ENCODE measurements at places on chromosomes 12 and 14. TPM values are rescaled to one million over a fixed set of nuclear protein-coding genes. Genes with fewer than 3 reads are reported as not detected.
A peak's percentile ranks its signal among the peaks of the same experiment; 100 is the strongest.

- H3K36me3 ChIP-seq, result no peaks in the 10 kb centered on the region
- H3K27ac ChIP-seq, result peak overlapping the region; percentile 89
- peak; percentile 63 for DNase-seq
- peaks cover 52% of the 10 kb centered on the region for H3K4me1 ChIP-seq
- H3K27me3 ChIP-seq, result peaks cover 84% of the 10 kb centered on the region
These were observed 3.0 kb downstream of the WNT1 start for GRCh38 chr12:48980953-48981756.

DNA sequence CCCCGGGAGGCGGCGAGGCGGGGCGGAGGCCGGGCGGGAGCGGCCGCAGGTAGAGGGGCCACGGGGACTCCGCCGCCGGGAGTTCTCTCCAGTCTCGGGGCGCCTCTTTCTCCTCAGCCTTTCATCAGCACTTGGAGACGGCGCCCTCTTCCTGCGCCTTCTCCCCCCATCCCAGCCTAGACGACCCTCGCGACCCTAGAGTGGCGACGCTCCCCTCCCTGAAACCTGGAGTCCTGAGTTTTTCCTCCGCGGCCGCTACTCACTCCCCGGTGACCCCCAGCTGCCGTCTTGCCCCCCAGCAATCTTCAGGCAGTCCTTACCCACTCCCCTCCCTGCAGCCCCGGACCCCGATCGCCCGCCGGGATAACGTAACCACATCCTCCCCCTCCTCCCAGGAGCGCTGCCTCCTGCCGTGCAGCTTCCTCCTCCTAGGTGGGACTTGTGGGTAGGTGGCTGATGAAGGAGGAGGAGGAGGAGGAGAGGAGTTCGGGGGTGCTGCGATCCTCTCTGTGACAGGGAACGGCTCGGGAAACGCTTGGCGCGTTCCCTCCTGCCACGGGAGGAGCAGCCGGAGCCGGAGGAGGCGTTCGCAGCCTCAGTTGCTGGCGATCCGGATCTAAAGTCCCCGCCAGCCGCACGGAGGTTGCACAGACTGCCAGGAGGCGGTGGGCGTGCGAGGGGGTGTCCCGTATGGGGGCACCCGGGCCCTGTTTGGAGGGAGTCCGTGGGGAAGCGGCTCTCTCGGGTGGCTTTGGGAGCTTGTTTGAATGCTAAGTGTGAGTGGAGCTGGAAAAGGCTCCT, 891 bp downstream of the PLEKHA5 start:
- H3K27me3 ChIP-seq, result peaks cover 43% of the 10 kb centered on the region
- H3K27ac ChIP-seq, result peak overlapping the region; percentile 41
- no peaks in the 10 kb centered on the region for H3K36me3 ChIP-seq

RPGRIP1 gene
- total RNA-seq, result not detected

- H3K27ac ChIP-seq, result no peak overlapping the region
- no peak for DNase-seq
- H3K4me3 ChIP-seq, result no peak overlapping the region
- no peaks in the 10 kb centered on the region for H3K36me3 ChIP-seq
These were observed 709 bp downstream of the HAL start for GRCh38 chr12:95995238-95996031.

WNT1 gene
- 0.17 TPM for total RNA-seq

KRT81 gene
- not detected for total RNA-seq

FAM90A1 gene
- not detected for total RNA-seq

- H3K4me3 ChIP-seq, result no peak overlapping the region
- H3K36me3 ChIP-seq, result no peaks in the 10 kb centered on the region
- no peak for DNase-seq
- H3K4me1 ChIP-seq, result no peaks in the 10 kb centered on the region
- peaks cover 2% of the 10 kb centered on the region for H3K27me3 ChIP-seq
These were observed 26.3 kb upstream of the BCDIN3D start for GRCh38 chr12:49868952-49869815.

DNA sequence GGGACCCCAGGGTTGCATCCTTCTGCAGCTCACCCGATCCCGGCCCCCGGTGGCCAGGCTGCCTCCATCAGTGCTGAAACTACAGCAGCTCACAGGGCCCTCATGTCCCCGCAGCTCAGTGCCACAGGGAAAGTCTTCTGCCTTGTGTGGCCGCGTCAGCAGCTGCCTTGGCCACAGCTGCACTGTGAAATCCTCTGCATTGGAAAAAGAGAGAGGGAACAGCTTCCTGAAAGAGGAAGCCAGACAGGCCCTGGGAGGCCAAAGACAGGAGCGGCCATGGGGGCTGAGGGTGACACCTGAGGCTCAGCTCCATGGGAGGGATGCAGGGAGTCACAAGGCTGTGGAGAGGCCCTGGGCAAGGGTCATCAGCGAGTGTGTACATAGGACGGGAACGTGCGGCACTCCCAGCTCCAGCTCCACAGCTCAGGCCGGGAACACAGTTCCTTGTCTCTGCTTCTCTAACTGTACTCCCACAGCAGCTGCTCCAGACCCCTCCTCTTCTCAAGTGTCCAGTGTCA, 32.7 kb downstream of the PARP2 start:
- no peak for DNase-seq
- H3K4me1 ChIP-seq, result no peaks in the 10 kb centered on the region
- peaks cover 61% of the 10 kb centered on the region for H3K36me3 ChIP-seq
- no peaks in the 10 kb centered on the region for H3K27me3 ChIP-seq
- H3K27ac ChIP-seq, result no peak overlapping the region

DNA sequence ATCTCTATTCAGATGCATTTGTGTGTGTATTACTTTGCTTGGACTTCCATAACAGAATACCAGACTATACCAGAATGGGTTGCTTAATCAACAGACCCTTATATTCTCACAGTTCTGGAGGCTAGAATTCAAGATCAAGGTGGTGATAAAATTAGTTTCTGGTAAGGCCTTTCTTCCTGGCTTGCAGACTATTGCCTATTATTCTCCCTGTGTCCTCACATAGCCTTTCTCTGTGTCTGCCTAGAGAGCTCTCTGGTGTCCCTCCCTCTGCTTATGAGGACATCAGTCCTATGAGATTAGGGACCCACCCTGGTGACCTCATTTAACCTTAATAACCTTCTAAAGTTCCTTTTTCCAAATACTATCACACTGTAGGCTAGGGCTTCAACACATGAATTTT, 106.0 kb downstream of the FAR2 start:
- peaks cover 2% of the 10 kb centered on the region for H3K4me1 ChIP-seq
- H3K4me3 ChIP-seq, result no peak overlapping the region
- no peaks in the 10 kb centered on the region for H3K27me3 ChIP-seq
- peaks cover 3% of the 10 kb centered on the region for H3K36me3 ChIP-seq
- DNase-seq, result no peak

VIPAS39 gene
- total RNA-seq, result 20.7 TPM

GRCh38 chr12:44972746-44973421, 78.0 kb downstream of the DBX2 start:
- no peak overlapping the region for H3K27ac ChIP-seq
- DNase-seq, result peak; percentile 9
- H3K27me3 ChIP-seq, result peaks cover 2% of the 10 kb centered on the region
- no peaks in the 10 kb centered on the region for H3K36me3 ChIP-seq
- H3K4me1 ChIP-seq, result peaks cover 12% of the 10 kb centered on the region
- no peak overlapping the region for H3K4me3 ChIP-seq

- no peak overlapping the region for H3K27ac ChIP-seq
- no peak for DNase-seq
- no peak overlapping the region for H3K4me3 ChIP-seq
- no peaks in the 10 kb centered on the region for H3K36me3 ChIP-seq
These were observed 1537.1 kb upstream of the FLRT2 start for GRCh38 chr14:83992857-83993256.

GRCh38 chr14:103031956-103032355, 25.4 kb downstream of the CDC42BPB start:
- no peaks in the 10 kb centered on the region for H3K36me3 ChIP-seq
- no peak for DNase-seq
- no peaks in the 10 kb centered on the region for H3K27me3 ChIP-seq
- H3K4me1 ChIP-seq, result no peaks in the 10 kb centered on the region

GZMB gene
- total RNA-seq, result 77.5 TPM

DNA sequence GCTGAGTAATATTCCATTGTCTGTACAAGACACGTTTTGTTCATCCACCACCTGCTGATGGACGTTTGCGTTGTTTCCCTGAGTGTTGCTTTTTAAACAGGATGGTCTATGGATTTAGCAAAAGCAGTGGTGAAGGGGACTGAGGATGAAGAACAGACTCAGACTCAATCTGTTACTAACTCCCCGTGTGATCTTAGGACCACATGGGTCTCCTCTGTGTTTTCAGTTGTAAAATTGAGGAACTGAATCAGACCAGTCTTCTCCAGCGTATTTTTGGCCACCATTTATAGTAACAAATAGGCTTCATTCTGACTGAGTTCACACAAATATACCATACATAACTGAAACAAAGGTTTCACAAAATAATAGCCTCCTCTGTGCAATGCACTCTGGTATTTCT, 85.6 kb downstream of the FOXN3 start:
- peaks cover 25% of the 10 kb centered on the region for H3K36me3 ChIP-seq
- no peak for DNase-seq
- no peaks in the 10 kb centered on the region for H3K27me3 ChIP-seq
- peaks cover 4% of the 10 kb centered on the region for H3K4me1 ChIP-seq
- no peak overlapping the region for H3K4me3 ChIP-seq
- H3K27ac ChIP-seq, result no peak overlapping the region

DNA sequence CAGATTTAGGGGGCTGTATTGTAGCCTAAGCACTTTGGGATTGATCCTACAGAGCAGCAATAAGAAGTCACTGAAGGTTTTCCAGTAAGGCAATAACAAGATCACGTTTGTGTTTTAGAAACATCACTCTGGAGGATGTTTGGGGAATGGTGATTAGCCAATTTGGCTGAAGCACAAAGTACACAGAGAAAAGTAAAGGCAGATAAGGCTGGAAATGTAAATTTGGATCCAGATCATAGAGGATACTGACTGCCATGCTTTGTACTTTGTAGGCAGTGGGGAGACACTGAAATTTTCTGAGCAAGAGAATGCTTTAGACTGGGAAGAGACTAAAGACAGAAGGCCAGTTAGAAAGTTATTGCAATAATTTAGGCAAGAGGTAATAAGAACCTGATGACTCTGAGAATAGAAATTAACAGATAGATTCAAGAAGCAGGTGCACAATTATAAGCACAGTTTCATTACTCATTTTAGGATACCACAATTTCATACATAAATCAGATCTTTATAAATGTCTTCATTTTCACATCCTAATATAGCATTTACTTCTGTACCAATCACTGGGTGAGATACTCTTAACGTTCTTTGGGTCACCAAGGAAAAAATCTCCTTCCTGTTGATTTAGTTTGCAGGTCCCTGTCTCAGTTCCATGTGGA, 314.5 kb upstream of the GARIN6 start:
- no peak overlapping the region for H3K27ac ChIP-seq
- H3K27me3 ChIP-seq, result no peaks in the 10 kb centered on the region
- no peak for DNase-seq
- no peaks in the 10 kb centered on the region for H3K4me1 ChIP-seq
- H3K36me3 ChIP-seq, result no peaks in the 10 kb centered on the region
- no peak overlapping the region for H3K4me3 ChIP-seq

DNA sequence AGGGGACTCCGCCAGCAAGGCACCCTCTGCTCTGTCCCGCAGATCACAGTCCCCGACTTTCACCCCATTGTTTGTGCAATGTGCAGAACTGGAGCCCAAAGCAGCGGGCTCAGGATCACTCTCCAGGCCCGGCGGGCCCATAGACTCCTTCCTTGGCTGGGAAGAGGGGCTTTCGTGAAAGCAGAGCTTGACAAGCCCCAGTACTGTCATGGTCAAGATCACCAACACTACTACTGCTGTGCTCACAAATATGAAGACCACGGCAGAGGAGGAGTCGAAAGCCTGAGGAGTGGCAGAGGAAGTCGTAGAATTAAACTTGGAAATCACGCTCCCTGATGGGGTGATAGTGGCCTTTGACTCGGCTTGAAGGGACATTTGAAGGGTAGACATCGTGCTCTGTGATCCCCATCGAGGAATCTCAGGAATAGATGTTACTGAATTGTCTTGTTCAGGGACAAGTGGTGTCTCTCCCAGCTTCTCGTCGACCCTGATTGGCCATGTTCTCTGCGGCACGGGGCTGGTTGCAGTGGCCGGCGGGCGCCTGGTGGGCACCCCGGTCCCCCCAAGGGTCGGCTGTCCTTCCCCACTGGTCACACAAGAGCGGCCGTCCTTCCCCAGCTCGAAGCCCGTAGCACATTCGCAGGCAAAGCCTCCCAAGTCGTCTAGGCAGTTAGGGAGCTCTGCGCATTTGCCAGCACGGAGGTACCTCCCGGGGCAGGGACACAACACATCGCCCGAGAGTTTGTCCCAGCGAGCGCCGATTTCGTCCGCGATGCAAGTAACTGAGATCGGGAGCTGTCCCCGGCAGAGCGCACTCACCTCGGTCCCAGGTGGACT, 1.1 kb downstream of the CLEC14A start:
- no peaks in the 10 kb centered on the region for H3K36me3 ChIP-seq
- peaks cover 47% of the 10 kb centered on the region for H3K27me3 ChIP-seq
- H3K4me1 ChIP-seq, result peaks cover 9% of the 10 kb centered on the region
- H3K27ac ChIP-seq, result no peak overlapping the region

GRCh38 chr14:84129941-84130340, 1400.0 kb upstream of the FLRT2 start:
- no peak overlapping the region for H3K4me3 ChIP-seq
- H3K4me1 ChIP-seq, result no peaks in the 10 kb centered on the region
- H3K27ac ChIP-seq, result no peak overlapping the region
- no peaks in the 10 kb centered on the region for H3K36me3 ChIP-seq
- DNase-seq, result no peak
- H3K27me3 ChIP-seq, result no peaks in the 10 kb centered on the region

FANCM gene
- total RNA-seq, result 16.5 TPM

DNA sequence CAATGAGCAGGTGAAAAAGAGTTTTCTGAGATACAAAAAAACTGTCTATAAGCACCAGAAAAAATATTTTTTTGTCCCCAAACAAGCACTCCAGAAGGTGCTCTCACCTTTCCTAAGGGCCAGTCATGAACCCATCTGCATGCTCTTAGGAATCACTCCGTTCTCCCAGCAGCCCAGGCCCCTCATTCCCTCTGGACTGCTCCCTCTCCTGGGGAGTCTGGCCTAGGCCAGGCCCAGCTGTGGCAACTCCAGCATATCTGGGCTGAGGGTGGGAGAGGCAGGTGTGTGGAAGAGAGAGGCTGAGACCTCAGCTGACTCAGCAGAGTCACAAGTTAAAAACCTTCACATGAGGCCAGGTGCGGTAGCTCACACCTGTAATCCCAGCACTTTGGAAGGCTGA, 54.6 kb downstream of the TRAFD1 start:
- H3K27me3 ChIP-seq, result no peaks in the 10 kb centered on the region
- H3K4me3 ChIP-seq, result no peak overlapping the region
- H3K36me3 ChIP-seq, result peaks cover 22% of the 10 kb centered on the region
- H3K4me1 ChIP-seq, result peaks cover 5% of the 10 kb centered on the region
- no peak overlapping the region for H3K27ac ChIP-seq

DNA sequence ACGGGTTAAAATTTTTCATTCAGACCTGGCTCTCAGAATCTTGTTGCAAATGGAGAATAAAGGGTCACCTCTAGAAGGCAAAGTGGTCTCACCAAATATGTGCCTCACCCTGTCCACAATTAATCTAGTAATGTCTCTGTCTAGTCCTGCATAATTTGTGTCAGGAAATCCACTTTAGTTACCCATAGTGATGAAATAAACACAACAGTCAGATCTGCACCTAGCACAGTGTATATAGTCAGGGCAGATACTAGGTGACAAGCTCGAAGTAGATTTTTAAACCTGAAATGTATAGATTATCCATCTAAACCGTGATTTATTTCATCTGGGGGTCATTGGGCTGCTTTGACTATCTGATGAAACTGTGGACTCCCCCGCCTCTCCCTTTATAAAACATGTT, 15.9 kb upstream of the FLVCR2 start:
- H3K27ac ChIP-seq, result no peak overlapping the region
- peaks cover 68% of the 10 kb centered on the region for H3K4me1 ChIP-seq
- DNase-seq, result no peak
- peaks cover 3% of the 10 kb centered on the region for H3K36me3 ChIP-seq
- H3K27me3 ChIP-seq, result no peaks in the 10 kb centered on the region

OVCH1 gene
- not detected for total RNA-seq

- no peaks in the 10 kb centered on the region for H3K4me1 ChIP-seq
- no peak for DNase-seq
- no peaks in the 10 kb centered on the region for H3K27me3 ChIP-seq
- H3K36me3 ChIP-seq, result no peaks in the 10 kb centered on the region
These were observed 273.9 kb downstream of the GLT1D1 start for GRCh38 chr12:129127211-129127610.

Measured in activated CD4-positive, alpha-beta T cell treated with anti-CD3 and anti-CD28 coated beads, Interleukin-2, amount 10 ng/mL, durations not matched to agents 7 days and 5 days (primary cell).